ENCODE measurements at places on chromosomes 3 and 15. TPM values are rescaled to one million over a fixed set of nuclear protein-coding genes. Genes with fewer than 3 reads are reported as not detected.
A peak's percentile ranks its signal among the peaks of the same experiment; 100 is the strongest.

Gene CELF6
- not detected for total RNA-seq

GRCh38 chr15:73495181-73495580 lies 52.2 kb downstream of the REC114 start:
- no peak for DNase-seq

- no peak for DNase-seq
Measured at GRCh38 chr3:140093742-140094141, 158.8 kb downstream of the CLSTN2 start.

DNA sequence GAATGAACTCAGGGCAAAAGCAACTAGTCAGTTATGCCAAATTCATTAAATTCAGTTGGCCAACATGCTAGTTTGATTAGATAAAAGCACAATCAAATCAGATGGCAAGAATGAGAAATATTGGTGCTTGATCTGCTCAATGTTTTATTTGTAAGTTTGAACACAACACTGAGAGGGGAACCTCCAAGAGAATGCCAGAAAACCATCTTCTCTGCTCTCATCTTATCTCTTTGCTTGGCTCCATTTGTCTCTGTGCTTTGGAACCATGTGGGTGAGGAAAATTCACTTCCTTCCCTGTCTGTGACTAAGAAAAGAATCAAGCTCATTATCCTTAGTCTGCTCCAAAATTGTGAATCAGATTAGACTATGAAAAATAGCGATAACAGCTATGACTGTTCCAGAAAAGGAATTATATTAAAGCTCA lies 43.6 kb upstream of the DCBLD2 start:
- peak; percentile 32 for DNase-seq

Gene KNG1
- not detected for total RNA-seq
